ENCODE measurements at places on chromosomes 4 and X.

DNA sequence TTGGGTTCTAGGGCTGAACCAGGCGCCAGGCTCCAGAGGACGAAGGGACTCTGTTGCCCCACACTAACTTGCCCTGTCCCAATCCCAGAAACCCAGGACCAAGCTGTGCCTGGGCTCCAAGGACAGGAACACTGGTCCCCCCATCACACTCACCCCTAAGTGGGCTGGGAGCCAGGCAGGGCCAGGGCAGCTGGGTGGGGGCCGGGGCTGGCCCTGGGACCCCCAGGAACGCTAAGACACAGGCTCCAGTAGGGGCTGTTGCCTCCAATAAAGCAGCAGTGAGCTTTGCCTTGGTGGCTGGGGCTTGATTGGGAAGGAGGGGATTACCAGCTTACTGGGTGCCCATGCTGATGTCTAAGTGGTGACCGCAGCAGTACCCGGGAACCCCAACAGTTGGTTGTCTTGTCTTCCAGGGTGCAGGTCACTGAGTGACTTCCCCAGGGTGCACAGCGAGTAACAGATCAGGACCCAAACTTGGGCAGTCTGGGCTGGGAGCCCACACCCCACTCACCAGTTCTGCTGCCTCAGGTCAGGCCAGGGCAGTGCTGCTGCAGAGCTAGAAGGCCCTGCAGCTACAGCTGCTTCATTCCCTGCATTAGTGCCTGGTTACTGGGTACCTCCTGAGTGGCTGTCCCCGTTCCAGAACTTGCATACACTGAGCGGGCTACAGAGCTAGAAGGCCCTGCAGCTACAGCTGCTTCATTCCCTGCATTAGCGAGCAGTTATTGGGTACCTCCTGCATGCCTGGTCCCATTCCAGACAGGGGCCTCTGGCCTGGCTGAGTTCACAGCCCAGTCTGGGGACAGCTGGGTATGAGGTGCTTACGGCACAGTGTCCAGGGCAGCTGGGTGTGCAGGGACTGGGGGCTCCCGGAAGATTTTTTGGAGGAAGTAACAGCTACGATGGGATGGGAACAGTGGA is 9.4 kb upstream of the ADD1 start:
- DNase-seq: no peak

DNA sequence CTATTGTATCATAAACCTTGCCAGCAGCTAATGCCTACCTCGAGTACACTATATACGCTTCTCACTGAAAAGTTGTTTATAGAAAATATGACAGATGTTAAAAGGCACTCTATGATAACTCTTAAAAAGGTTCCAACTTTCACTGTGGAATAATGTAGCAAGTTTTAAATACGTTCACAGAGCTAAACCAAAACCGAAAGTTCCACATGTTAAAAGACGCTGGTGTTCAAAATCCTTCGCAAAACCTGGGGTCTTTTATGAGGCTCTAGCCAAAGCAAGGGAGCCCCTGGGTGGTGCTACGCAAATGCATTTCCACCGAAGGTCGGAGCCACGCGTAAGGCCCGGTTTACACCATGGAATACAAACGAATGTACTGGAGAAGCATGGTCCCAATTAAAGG is 103.7 kb upstream of the TENM3 start:
- no peak for DNase-seq

- no peak for DNase-seq
Measured at GRCh38 chr4:143364063-143364462, 27.4 kb downstream of the GAB1 start.

GRCh38 chrX:109472939-109473735 is 8.7 kb downstream of the GUCY2F start:
- no peak for DNase-seq

- no peak for DNase-seq
Measured at GRCh38 chrX:40168480-40169011, 70.8 kb upstream of the BCOR start.

DNA sequence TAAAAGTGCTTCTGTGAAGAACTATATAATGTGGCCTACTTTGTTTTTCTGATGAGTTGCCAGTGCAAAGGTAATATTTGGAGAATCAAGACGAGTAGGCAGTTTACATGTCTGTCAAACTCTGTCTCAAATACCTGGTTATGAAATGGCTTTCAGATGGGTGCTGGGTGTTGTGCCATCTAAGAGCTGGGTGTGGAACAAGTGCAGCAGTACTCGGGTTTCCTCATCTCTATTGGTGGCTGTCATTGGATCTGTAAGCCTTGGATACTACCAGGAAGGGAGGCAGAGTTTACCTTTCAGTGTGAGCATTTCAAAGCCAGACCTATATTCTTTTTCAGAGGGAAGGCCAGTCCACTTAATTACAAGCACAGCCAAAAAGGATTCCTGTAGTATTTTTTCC is 37.2 kb downstream of the MTM1 start:
- no peak for DNase-seq

DNA sequence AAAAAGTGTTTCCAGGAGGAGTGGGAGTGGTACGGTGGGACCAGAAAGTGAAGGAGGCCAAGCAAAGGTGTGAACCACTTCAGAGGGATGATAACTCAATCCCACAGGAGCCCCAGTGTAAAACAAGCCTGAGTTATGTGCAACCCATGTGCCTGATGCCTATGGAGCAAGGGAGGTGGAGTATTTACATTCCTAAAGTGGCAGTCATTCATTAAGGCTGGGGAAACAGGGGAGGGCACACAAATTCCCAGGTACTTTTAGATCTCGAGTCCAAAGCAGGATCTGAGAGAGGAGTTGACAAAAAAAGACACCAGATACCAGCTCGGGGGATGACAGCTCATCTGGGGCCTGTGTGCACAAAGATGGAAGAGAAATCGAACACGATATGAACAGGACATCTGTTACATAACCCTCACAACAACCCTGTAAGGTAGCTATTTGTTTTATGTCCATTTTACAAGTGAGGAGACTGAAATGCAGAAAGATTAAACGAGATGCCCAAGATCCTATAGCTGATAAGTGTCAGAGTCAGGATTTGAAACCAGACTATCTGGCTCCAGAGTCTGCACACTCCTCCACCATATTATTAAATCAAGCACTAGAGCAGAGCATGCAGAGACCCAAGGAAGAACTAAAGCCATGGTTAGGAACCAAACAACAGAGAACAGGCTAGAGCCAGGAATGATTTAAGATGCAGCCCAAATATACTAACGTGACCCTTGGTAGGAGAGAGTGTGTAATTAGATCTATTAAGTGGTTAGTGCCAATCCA is 91.9 kb upstream of the MAPK10 start:
- no peak for DNase-seq

DNA sequence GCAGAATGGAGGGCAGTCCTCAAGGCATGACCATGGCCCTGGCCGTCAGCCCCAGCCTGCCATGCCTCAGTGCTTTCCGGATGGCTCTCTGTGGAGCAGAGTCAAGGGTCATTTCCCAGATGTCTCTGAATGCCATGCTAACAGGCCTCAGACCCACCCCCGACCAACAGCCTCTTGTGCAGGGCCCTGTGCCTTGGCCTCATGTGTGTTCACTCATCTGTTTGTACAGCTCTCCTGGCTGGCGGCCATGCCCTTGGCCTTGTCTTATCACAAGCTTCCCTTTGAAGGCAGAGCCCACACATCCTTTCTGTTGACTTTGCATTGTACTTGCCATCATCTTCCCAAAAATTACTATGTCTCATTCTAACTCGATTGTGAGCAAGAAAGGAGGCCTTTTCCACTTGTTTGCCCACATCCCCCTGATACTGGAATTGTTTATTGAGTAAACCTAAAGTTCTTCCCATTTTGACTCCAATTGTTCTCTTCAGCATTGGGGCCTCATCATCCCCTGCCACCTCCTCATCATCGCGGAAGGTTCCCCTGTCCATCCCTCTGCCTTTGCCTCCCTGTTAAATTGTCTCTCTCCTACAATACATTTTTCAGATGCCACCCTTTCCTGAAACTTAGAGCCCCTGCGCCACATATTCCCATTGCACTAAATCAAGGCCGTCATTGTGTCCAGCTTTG is 6.3 kb downstream of the CA5B start:
- DNase-seq: no peak

DNA sequence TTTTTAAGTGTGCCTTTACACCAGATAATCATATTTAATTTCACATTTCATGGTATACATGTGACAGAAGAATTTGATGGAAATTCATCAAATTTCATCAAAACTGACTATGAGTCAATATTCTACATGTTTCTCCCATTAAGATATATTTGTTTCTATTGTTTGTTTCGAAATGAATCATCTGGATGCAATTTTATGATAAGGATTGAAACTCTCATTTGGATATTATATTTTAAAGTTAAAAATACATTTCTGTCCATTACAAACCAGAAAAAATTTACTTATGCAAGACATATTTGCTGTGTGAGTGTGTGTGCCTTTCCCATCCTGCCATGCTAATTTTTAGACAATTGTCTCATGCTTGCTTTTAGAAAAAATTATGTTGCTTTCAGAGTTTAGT is 52.2 kb downstream of the SULT1B1 start:
- no peak for DNase-seq

- DNase-seq: no peak
Measured at GRCh38 chr4:173243321-173243720, 74.7 kb downstream of the GALNT7 start.

DNA sequence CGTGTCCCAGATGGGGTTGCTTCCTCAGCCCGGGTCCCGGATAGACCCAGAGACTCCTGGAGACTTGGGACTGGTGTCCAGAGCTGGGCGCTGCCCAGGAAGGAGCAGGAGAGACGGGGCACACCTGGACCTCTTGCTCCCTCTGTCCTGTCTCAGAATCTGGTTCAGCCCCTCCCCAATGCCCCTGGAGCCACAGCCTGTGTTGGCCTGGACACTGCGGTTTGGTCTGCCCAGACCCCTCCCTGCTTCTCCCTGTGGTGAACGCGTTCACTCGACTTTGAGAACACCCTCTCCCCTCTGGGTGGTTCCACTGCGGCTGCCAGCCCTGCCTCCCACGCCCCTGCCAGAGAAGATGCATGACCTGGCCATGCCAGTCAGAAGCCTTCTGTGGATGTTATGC is 111.1 kb downstream of the HMX1 start:
- DNase-seq: no peak

DNA sequence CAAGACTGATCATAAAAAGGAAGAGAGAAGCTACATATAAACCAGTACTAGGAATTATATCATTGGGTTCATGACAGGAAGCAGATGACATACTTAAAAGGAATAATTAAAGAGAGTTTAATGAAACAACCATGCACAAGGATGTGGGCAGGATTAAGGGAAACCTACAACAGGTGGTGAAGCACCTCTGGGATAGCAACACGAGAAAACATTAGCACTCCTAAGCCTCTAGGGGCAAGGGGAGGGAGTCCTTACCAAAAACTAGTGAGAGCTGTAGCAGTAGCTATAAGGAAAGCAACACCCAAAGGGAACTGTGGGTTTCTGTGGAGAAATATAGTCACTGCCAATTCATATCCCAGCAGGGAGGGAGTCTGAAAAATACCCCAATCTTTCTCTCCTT is 7.2 kb upstream of the THOC2 start:
- DNase-seq: no peak

GRCh38 chr4:173526027-173526482 is 4.0 kb downstream of the HAND2 start:
- DNase-seq: no peak

DNA sequence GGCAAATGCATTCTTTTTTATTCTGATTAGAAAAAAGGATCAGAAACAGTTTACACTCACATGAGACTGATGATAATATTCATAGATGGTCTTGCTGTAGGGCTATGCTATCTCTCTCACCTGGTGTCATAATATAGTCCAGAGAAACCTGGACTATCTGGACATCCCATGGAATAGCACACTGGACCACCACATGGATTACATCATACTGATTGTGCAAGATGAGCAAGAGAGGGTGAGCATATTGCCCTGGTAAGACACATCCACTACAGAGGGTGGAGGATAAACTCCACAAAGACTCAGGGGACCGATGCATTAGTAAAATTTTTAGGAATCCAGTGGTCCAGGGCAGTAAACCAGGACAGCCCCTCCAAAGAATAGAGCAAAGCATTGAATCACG is 8.2 kb downstream of the SYN1 start:
- no peak for DNase-seq

- no peak for DNase-seq
Measured at GRCh38 chr4:55017406-55017805, 108.0 kb downstream of the KDR start.

DNA sequence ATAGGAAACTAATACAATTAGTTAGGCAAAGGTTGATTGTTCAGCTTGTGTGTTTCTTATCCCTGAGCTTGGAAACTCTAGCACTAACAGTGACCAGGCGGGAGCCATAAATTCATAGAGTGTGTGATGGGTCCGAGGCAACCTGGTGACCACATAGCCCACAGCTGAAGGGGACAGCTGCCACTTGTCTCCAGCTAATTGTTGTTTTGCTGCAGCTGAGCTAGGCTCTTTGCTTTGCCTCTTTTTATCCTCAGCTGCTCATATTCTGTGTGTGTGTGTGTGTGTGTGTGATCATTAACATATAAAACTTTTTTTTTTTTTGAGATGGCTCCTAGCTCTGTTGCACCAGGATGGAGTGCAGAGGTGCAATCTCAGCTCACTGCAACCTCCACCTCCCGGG is 53.2 kb downstream of the DOCK11 start:
- no peak for DNase-seq

GRCh38 chrX:49000636-49001035 is 1.4 kb downstream of the GRIPAP1 start:
- DNase-seq: no peak

- no peak for DNase-seq
Measured at GRCh38 chrX:150507251-150507856, 61.1 kb upstream of the MTM1 start.

GRCh38 chr4:25536564-25537320 is 118.9 kb upstream of the SLC34A2 start:
- no peak for DNase-seq

DNA sequence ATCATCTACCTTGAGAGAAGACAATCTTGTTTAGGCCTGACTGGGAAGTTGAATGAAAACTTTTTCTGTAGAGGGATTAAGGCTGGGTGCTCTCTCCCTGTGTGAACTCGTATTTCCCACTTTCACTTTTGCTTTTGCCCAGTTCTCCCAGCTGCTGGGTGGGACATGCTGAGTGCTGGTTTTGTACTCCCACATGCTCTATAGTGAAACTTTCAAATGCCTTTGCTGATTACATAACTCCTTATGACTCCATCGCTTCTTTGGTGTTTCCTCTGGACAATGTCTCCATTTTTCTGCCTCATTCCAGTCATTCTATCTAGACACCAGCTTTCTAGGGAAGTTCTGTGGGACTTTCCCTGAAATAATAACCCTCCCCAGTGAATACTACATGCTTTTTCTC is 100.5 kb downstream of the CLNK start:
- DNase-seq: no peak

GRCh38 chr4:146073517-146073916 is 102.0 kb upstream of the LSM6 start:
- no peak for DNase-seq
